ENCODE measurements at places on chromosomes 1 and 21.
A peak's percentile ranks its signal among the peaks of the same experiment; 100 is the strongest.

- no peak for DNase-seq
These were observed 226.7 kb downstream of the LMO4 start for GRCh38 chr1:87555366-87555765.

DNA sequence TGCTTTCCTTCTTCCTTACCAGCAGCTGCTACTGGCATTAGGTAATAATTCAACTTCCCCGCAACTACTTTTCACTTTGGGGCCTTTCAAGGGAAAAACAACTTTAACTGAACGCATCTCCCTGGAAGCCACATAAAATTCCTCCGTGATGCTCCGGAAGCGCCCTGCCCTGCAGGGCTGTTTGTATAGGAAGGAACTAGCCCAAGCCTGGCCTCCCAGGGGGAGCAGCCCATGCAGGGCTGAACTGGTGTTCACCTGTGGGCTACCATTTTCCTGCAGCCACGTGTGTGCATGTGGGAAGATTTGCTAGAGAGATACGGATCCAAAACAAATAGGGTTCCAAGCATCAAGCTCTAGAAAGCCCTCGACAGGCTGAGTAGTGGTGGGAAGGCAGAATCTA lies 14.4 kb downstream of the CLDN14 start:
- DNase-seq: no peak

DNA sequence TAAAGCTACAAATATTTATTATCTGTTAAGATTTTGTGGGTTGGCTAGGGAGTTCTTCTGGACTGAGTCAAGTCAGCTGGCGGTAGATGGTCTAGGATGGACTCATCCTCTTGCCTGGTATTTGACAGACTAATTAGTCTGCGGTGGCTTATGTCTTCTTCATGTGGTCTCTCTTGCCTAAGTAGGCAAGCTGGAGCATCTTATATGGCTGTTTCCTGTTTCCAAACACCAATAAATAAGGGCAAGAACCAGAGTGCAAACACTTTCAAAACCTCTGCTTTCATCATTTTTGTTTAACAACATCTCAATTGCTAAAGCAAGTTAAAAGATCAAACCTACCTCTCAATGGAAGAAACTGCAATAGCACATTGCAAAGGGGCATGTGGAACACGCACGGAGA lies 484.8 kb downstream of the PTPRC start:
- DNase-seq: peak; percentile 54

GRCh38 chr1:17199267-17200044 lies 5.5 kb upstream of the PADI1 start:
- DNase-seq: no peak

DNA sequence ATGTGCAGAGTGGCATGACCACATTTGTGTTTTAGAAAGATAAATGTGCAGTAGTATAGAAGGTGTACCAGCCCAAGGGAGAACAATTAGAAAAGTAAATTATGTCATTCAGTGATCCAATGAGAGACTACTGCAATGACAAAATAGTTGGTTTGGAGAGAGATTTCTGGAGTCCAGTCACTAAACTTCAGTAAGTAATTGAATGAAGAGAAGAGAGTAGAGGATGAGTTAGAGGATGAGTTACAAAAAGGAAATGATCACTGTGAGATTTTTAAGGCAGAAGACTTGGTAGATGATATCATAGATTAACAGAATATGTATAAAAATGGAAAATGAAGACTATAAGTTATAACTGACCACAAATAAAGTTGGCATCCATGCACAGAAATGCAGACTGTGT lies 8.4 kb downstream of the CR2 start:
- DNase-seq: no peak

GRCh38 chr1:198830412-198830811 lies 191.6 kb downstream of the PTPRC start:
- DNase-seq: no peak

- DNase-seq: no peak
These were observed 274.4 kb upstream of the FMN2 start for GRCh38 chr1:239817276-239817675.

GRCh38 chr1:215277532-215277931 lies 195.0 kb downstream of the KCNK2 start:
- peak; percentile 74 for DNase-seq

DNA sequence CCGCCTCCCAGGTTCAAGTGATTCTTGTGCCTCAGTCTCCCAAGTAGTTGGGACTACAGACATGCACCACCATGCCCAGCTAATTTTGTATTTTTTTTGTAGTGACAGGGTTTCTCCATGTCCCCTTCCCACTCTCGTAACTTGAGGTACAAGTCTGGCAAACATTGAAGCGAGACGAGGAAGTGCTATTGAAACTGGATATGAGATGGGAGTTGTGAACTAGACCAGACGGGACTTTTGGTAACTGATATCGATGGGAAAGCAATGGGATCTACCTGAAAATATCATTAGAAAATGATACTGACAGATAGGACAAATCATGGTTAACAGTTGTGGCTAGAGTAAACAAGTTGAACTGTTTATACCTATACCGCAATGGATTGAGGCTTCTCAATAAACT lies 95.2 kb upstream of the TRABD2B start:
- DNase-seq: no peak

All from iris pigment epithelial cell (primary cell).